Activated CD8-positive, alpha-beta memory T cell treated with anti-CD3 and anti-CD28 coated beads for 4 hours (primary cell): ENCODE measurements at places on chromosomes 2 and 18.

DNA sequence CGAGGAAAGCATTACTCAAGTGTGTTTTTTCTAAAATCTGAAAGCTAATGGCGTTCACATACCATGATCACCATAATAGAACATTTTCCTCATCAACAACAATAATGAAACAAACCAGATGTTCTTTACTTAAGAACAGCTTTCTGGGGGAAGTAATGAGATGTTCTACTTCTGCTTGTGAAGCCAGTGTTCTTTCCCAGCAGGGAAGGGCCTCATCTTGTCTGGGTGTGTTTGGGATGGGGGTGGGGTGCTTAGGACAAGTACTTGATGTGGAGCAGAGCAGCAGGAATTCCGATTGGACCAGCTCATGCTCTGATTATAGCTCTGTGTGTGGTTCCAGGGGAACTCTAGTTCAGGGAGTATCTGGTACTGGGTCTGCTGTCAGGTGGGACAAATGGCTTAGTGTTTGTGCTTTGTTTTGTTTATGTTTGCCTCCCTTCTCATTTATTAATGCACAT, 163.0 kb upstream of the NOSTRIN start:
- DNase-seq, result no peak

- DNase-seq, result no peak
Observed at GRCh38 chr2:169038338-169038757, 7.2 kb upstream of the ABCB11 start.

- no peak for DNase-seq
Observed at GRCh38 chr2:160932960-160933359, 227.3 kb upstream of the TANK start.

DNA sequence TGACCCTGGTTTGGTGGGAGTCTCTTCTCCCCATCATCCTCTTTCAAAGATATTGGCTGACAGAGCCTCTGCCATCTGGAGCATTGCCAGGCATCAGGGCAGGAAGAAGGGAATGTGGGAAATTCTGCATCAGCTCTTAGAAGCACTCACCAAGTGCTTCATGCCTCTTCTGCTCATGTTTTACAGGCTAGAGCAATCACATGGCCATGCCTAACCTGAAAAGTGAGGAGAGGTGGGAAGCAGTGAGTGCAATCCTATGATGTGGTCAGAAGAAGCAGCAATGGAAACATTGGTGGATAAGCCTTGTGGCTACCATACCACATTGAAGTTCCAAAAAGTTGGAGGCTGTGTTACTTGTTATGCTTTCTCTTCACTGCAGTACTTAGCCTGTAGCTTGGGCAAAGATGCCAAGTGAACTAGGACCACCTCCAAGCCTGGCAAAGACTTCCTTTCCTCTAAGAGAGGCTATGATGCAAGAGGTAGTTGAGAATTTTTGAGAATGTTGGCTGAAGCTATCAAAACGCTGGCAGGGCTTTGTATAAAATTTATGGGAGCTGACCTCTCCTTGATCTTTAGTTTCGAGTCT, 64.1 kb downstream of the BCL2L11 start:
- DNase-seq, result no peak

DNA sequence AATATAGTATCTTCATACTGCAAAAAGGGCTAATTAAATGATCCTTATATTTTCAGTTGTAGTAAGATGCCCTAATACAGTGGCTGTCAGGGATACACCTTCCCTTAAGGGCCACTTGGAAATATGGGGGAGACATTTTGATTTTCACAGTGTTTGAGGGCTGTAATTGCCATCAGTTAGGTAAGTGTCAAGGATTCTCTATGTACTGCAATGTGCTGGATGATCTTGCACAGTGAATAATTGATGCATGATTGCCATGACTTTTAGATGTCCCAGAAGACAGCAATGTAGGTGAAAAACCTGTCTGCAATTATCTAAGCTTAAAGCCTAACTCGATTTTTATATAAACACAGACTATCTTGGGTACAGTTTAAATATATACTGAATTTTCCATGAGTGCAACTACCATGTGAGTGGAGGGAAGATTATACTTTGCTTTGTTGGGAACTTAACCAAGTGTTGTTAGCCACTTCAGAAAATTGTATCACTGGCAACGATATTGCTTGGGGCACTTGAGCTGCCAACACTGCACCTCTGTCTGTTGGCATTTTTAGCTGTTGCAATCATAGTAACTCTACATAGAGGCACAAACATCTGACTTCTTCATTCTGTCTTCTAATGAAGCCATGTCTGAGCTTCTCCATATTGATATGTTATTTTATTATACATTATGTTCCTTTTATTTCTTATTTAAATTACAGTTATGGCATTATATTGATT, 45.2 kb downstream of the MAIP1 start:
- DNase-seq, result no peak

DNA sequence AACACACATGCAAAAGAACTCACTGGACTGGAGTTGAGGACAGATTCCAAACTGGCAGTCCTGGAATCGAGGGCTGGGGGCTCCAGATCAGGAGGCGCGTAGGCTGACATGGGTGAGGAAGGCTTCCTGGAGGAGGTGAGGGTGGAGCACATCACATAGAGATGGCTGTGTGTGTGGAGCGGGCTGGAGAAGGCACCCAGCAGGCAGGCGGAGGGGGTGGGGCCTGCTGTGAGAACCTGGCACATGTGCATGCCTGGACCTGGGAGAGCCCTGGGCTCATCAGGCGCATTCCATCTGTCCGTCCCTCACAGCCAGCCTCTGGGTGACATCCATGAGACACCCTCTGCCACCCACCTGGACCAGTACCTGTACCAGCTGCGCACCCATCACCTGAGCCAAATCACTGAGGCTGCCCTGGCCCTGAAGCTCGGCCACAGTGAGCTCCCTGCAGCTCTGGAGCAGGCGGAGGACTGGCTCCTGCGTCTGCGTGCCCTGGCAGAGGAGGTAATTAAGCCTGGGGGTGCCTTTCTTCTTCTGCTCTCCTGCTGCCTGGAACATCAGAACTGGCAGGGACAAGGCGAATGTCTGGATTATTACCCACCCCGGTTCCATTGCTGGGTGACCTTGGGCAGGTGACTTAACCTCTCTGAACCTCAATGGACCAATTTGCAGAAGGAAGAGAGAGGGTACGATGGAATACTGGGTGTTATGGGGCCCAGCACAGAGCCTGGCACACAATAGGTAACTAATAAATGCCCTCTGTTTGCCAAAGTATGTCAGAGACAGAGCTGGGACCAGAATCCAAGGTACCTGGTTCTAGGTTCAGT, 108.3 kb downstream of the DYSF start:
- DNase-seq, result no peak

DNA sequence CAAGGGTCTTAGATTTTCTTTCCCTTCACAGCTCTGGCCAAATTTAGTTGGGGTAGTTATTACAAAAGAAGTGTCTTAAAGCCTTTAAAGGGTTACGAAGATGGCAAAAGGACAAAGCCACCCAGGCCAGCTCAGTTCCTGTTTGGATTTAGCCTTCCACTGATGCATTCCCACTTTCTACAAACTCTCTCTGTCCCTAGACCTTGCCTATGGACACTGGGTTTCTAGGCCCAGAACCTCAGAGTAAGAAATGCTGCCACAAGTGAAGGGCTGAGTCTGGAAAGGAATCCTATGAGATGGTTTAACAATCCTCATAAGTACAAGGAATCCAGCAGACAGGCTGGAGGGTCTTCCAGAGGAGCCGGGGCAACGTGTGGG, 13.4 kb downstream of the NFE2L2 start:
- DNase-seq, result no peak

DNA sequence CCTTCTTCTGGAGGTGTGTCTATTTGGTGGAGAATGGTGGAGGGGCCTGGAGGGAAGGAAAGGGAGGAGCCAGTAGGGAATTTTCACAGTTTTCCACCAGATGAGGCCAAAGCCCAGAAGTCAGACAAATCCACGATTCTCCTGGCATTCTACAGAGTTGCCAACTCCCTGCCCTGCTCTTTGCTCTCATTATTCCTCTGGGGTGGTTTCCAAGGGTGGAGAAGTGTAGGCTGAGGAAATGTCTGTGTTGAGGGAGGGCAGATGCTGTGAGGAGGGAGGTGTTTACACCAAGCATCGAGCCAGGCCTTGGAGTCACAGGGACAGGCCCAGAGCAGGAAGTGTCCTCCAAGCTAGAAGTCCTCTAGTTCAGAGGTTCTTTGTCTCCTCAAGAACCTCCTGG, 124.1 kb upstream of the LGALSL start:
- no peak for DNase-seq

DNA sequence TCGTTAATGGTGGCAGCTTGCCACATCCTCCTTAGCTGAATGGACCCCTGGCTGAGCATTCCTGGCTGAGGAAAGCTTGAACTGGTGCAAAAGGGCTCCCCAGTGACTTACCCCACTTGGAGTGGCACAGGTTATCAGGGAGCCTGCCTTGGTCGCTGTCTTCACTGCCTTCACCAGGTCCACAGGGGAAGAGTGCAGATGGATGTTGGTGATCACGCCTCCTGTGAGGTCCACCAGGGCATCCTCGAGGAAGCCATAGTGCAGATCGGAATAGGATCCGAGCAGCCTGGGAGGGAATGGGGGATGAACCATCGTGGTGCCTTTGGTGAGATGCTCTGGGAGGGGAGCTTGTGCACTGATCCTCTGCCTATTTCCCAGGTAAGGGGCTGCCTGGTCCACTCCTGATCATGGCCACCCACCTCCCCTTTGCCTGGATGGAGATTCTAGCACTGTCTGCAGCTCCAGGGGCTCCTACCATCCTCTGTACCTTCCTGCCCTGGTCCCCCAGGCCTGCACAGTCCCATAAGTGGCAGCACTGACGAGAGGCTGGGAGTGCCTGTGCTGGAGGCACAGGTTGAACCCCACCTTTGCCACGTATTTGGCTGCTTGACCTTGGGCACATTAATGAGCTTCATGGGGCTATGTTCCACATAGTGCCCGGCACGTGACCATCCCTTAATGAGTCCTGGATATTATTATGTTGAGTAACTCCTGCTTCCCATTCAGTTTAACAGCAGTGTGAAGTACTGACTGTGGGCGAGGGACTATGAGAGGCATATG, 43.0 kb downstream of the CAPN13 start:
- no peak for DNase-seq

- no peak for DNase-seq
Observed at GRCh38 chr2:75289771-75290170, 90.5 kb upstream of the TACR1 start.
